ENCODE measurements at places on chromosomes 5 and 9. TPM values are rescaled to one million over a fixed set of nuclear protein-coding genes. Genes with fewer than 3 reads are reported as not detected.

The LRRC19 gene
- not detected for total RNA-seq

The FGD3 gene
- total RNA-seq: 1.4 TPM

The LECT2 gene
- total RNA-seq: not detected

The SEMA5A gene
- 8.9 TPM for total RNA-seq

The ANKRD18B gene
- total RNA-seq: 13.8 TPM

The DNAI1 gene
- 0.37 TPM for total RNA-seq

The HTR1A gene
- total RNA-seq: 3.8 TPM

The CCDC192 gene
- 0.63 TPM for total RNA-seq

The TAS2R1 gene
- not detected for total RNA-seq

The C6 gene
- not detected for total RNA-seq

The PTBP3 gene
- total RNA-seq: 124 TPM

The GLDC gene
- 101 TPM for total RNA-seq

The LCN2 gene
- total RNA-seq: 1.1 TPM

The PBX3 gene
- 45.1 TPM for total RNA-seq

The GABBR2 gene
- 1.2 TPM for total RNA-seq

The SHISAL2B gene
- total RNA-seq: 8.6 TPM

The WDR38 gene
- not detected for total RNA-seq

The LRRC26 gene
- total RNA-seq: 0.34 TPM

The SLC24A2 gene
- 6.4 TPM for total RNA-seq

The ANKRD20A1 gene
- not detected for total RNA-seq

The PKD2L2 gene
- total RNA-seq: not detected

The CERCAM gene
- total RNA-seq: 3.1 TPM

The BOD1 gene
- 149 TPM for total RNA-seq

The TRIP13 gene
- total RNA-seq: 34.5 TPM

The HAUS6 gene
- total RNA-seq: 52.4 TPM

The TMEFF1 gene
- 68.2 TPM for total RNA-seq

The IFNA13 gene
- not detected for total RNA-seq

The DENND1A gene
- 26.2 TPM for total RNA-seq

The GRXCR2 gene
- not detected for total RNA-seq

The FBXW5 gene
- 49.5 TPM for total RNA-seq

The STKLD1 gene
- total RNA-seq: not detected

The ELAVL2 gene
- 21.9 TPM for total RNA-seq

The OCLN gene
- total RNA-seq: 76.3 TPM

The PCDHGB7 gene
- total RNA-seq: 9.5 TPM

The SUSD3 gene
- total RNA-seq: 6.2 TPM

The ABO gene
- not detected for total RNA-seq

The GPR151 gene
- not detected for total RNA-seq

The ZNF883 gene
- total RNA-seq: 20.2 TPM

The GFPT2 gene
- 143 TPM for total RNA-seq
